ENCODE measurements at places on chromosomes 6 and 20. TPM values are rescaled to one million over a fixed set of nuclear protein-coding genes. Genes with fewer than 3 reads are reported as not detected.

DNA sequence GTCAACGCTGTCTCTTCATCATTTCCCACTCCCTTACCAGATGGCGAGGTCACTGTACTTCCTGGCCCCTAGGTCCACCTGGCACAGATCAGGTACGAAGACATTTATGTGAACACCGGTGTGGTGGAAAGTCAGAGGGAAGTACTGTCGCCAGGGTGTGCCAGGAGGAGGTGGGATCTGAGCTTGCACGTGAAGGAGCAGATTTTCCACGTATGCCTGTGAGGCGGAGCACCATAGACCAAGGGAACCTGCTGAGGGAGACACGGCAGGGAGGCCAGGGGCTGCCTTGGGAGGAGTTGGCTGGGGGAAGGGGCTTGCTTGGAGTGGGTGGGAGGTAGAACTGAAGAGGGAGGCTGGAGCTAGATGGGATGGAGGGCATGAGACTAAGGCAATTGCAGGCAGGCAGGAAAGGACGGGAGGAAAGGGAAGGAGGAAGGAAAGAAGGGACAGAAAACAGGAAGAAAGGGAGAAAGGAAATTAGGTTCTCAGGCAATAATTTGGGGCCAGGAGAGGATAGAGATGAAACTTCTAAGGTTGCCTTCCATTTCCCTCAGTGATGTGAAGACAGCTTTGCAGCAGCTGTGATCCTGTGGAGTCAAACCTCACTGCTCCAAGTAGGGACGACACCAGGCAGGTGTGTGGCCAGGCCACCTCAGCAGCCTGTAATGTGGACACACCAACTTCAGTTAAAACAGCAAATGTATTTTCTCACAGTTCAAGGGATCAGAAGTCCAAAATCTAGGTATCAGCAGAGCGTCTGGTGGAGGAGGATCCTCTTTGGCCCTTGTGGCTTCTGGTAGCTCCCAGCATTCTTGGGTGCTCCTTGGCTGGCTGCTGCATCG is 46.8 kb downstream of the CHMP4B start:
- peaks cover 21% of the 10 kb centered on the region for H3K36me3 ChIP-seq
- H3K27me3 ChIP-seq: no peaks in the 10 kb centered on the region
- H3K27ac ChIP-seq: no peak overlapping the region
- H3K4me3 ChIP-seq: no peak overlapping the region
- H3K4me1 ChIP-seq: no peaks in the 10 kb centered on the region

VGLL2 gene
- total RNA-seq: 4.2 TPM

- no peak for DNase-seq
- H3K27ac ChIP-seq: no peak overlapping the region
- no peak overlapping the region for H3K4me3 ChIP-seq
- H3K27me3 ChIP-seq: no peaks in the 10 kb centered on the region
Measured at GRCh38 chr6:837380-837779, 144.4 kb upstream of the EXOC2 start.

MOG gene
- 0.16 TPM for total RNA-seq

NKAPL gene
- 3.1 TPM for total RNA-seq

DNA sequence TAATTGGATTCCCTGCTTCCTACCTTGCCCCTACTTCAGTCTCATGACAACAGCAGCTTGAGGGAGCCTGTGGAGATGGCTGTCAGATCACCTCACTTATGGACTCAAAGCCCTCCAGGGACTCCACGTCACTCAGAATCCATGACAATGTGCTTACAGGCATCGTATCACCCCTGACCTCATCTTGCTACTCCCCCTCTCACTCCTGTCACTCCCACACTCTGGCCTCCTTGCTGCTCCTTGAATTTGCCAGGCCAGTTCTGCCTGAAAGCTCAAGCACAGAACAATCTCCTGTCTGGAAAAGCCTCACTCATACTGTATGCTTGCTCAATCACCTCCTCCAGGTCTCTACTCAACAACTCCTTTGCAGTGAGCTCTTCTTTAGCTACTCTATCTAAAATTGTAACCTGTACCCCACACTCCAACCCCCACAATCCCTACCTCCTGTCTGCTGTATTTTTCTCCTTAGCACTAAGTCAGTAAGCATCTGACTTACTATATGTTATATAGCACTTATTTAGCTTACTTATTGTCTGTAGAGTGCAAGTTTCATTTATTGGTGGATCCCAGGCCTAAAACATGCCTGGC is 10.7 kb upstream of the GSTA4 start:
- no peak overlapping the region for H3K4me3 ChIP-seq
- no peak for DNase-seq
- H3K27me3 ChIP-seq: no peaks in the 10 kb centered on the region
- H3K4me1 ChIP-seq: no peaks in the 10 kb centered on the region
- H3K27ac ChIP-seq: no peak overlapping the region

C20orf144 gene
- not detected for total RNA-seq

SSTR4 gene
- total RNA-seq: not detected

WFDC10B gene
- not detected for total RNA-seq

GRCh38 chr6:13261464-13261994 is 66.8 kb downstream of the TBC1D7 start:
- H3K4me1 ChIP-seq: no peaks in the 10 kb centered on the region
- DNase-seq: no peak
- no peak overlapping the region for H3K4me3 ChIP-seq
- no peaks in the 10 kb centered on the region for H3K27me3 ChIP-seq
- no peaks in the 10 kb centered on the region for H3K36me3 ChIP-seq

DNA sequence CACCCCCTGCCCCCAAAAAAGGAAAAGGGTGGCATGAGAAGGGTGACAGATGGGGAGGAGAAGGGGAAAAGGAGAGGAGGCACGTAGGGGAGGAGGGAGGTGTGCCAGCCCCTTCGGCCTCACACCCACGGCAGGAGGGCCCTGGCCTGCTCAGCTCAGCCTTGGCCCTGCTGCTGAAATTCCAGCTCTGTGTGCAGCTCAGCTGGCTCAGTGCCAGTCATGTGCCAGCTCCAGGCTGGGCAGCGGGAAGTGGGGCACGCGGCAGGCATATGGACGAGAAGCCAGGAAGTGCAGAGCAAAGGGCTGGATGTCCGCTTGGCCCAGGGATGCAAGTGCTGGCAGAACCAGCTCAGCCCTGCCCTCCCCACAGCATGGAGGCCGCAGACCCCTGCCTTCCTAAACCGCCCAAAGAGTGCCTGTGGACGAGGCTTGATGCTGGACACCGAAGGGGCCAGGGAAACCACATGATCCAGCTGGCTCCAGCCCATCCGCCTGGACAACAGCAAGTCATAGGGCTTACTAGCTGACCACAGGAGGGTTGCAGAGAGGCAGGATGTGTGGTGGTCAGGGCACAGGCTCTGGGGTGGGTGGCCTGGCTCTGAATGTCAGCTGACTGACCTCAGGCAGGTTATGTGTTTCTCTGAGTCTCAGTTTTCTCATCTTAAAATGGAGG is 60.2 kb downstream of the NOL4L start:
- peak; percentile 69 for DNase-seq
- H3K4me1 ChIP-seq: no peaks in the 10 kb centered on the region
- H3K27ac ChIP-seq: peak overlapping the region; percentile 48
- H3K36me3 ChIP-seq: no peaks in the 10 kb centered on the region
- no peak overlapping the region for H3K4me3 ChIP-seq
- no peaks in the 10 kb centered on the region for H3K27me3 ChIP-seq

DLK2 gene
- 1.3 TPM for total RNA-seq

- no peaks in the 10 kb centered on the region for H3K27me3 ChIP-seq
- peaks cover 5% of the 10 kb centered on the region for H3K4me1 ChIP-seq
- no peaks in the 10 kb centered on the region for H3K36me3 ChIP-seq
- peak overlapping the region; percentile 90 for H3K27ac ChIP-seq
Measured at GRCh38 chr6:41942067-41942851, 651 bp upstream of the CCND3 start.

XKR7 gene
- not detected for total RNA-seq

DNA sequence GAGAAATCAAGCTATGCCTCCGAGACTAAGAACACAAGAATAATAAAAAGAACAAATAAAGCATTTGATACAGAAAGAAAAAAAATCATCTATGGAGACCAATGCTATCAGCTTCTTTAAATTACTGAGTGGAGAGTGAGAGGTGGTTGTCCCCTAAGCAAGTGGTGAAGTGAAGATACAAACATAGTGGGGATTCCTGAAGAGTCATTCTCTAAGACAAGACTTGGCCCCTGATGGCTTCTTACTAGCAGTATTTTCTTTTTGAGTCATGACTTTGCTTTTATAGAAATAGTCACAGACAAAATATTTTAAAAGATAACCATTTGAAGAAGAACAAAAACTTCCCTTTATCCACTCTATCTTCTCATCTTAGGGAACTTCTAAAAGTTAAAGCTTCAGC is 261.4 kb upstream of the PRDM1 start:
- no peaks in the 10 kb centered on the region for H3K4me1 ChIP-seq
- no peak for DNase-seq
- no peak overlapping the region for H3K27ac ChIP-seq
- H3K27me3 ChIP-seq: no peaks in the 10 kb centered on the region
- H3K36me3 ChIP-seq: no peaks in the 10 kb centered on the region

TRIM31 gene
- not detected for total RNA-seq

ZNF165 gene
- 0.47 TPM for total RNA-seq

ENPP5 gene
- 6.2 TPM for total RNA-seq

KLHDC3 gene
- 122 TPM for total RNA-seq

- H3K4me1 ChIP-seq: no peaks in the 10 kb centered on the region
- H3K27me3 ChIP-seq: no peaks in the 10 kb centered on the region
- no peak overlapping the region for H3K27ac ChIP-seq
Measured at GRCh38 chr20:34334654-34335407, 28.2 kb upstream of the ITCH start.

- no peak for DNase-seq
- H3K27me3 ChIP-seq: no peaks in the 10 kb centered on the region
- no peaks in the 10 kb centered on the region for H3K36me3 ChIP-seq
- no peak overlapping the region for H3K4me3 ChIP-seq
- no peaks in the 10 kb centered on the region for H3K4me1 ChIP-seq
- peak overlapping the region; percentile 84 for H3K27ac ChIP-seq
Measured at GRCh38 chr6:52417675-52418111, 2.4 kb upstream of the EFHC1 start.

SCRT2 gene
- not detected for total RNA-seq

- H3K27me3 ChIP-seq: peaks cover 3% of the 10 kb centered on the region
- peak overlapping the region; percentile 32 for H3K4me3 ChIP-seq
- DNase-seq: no peak
- H3K27ac ChIP-seq: no peak overlapping the region
- H3K4me1 ChIP-seq: no peaks in the 10 kb centered on the region
- no peaks in the 10 kb centered on the region for H3K36me3 ChIP-seq
Measured at GRCh38 chr20:44810061-44810390, 320 bp downstream of the RIMS4 start.

DNA sequence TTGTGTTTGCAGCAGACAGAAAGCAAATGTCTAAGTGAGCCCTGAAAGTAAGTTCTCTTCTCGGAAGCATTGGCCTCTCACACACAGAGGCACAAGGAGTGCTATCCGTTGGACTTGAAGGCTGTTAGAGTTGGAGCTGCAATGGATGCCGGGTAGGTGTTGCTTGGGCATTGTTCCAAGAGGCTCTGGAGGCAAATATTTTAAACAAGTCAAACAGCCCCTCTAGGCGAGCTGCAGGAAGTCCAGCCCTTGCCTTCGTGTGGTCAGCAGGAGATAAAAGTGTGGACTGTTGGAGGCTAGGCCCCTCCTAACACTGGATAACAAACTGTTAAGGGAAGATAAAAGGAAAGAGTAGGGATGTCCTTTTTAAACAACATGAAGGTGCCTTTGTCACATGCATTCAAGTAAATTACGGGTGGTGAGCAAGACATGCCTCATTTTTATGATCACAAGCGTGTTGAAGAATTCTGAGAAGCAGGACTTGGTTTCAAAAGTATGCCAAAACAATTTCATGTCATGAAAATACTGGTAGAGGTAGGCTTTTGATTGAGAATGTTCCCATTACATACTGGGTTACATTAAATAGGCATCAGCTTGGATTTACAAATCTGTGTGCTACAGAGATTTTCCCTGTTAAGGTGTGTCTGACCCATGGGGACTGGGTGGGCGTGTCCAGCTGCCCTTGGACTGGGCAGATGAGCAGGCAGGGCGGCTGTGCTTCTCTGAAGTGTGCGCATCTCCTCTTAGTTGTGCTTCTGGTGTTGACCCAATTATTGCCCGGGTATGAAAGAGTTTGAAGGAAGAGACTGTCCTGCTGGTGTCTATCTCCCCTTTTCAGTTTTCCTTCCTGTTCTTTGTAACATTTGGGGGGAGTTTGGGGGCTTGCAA is 57.5 kb downstream of the RREB1 start:
- H3K4me3 ChIP-seq: no peak overlapping the region
- H3K27ac ChIP-seq: peak overlapping the region; percentile 38
- no peak for DNase-seq
- no peaks in the 10 kb centered on the region for H3K4me1 ChIP-seq
- H3K27me3 ChIP-seq: no peaks in the 10 kb centered on the region

DNA sequence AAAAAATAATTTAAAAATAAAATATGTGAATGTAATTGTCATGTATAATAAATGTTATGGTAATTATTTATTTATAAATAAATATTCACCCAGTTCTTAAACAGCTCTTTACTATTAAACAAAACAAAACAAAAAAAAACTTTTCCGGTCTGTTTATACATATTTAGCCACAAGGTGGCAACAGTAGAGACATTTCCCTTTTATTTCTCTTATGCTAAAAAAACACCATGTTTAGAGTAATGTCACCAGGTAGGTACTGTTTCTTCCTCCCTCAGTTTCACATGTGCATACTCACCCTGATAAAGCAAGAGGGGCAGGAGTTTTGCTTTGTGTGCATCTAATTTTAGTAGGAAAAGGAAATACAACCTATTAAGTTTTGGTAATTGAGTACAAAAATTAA is 610.4 kb upstream of the IMPG1 start:
- no peaks in the 10 kb centered on the region for H3K36me3 ChIP-seq
- no peak overlapping the region for H3K4me3 ChIP-seq
- H3K4me1 ChIP-seq: no peaks in the 10 kb centered on the region
- no peaks in the 10 kb centered on the region for H3K27me3 ChIP-seq

DNA sequence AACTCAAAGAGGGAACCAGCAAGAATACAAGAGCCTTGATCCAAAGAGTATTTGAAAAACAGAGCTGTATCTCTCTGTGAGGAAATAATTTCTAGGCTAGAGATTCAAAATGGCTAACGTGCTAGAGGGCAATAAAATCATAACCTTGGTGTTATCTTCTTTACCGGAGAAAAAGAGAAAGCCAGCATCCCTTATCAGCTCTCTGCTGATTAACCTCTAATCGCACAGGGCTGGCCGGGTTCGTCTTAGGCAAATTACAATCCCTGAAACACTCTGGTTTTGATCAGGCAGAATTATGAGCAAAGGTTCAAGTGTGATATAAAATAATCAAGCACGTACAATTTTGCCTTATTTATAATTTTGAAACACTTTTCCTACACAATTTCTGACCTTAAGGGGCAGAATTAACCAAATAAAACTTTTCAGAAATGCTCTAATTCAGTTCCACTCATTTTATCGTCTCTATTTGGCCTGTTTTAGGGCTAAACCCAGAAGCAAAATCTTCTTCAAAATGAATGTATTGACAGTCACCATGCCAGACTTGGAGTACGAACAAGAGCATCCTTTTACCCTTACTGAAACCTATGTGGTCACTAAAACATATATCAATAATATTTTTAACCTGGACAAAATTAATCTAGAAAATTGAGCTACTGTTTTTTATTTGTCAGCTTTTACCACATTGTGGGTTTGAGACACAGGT is 13.7 kb downstream of the PSMB9 start:
- H3K36me3 ChIP-seq: no peaks in the 10 kb centered on the region
- H3K27ac ChIP-seq: no peak overlapping the region
- H3K27me3 ChIP-seq: no peaks in the 10 kb centered on the region
